ENCODE measurements at places on chromosomes 16 and 17.
A peak's percentile ranks its signal among the peaks of the same experiment; 100 is the strongest.

GRCh38 chr16:53945996-53946395 lies 242.0 kb downstream of the FTO start:
- DNase-seq, result peak; percentile 23

DNA sequence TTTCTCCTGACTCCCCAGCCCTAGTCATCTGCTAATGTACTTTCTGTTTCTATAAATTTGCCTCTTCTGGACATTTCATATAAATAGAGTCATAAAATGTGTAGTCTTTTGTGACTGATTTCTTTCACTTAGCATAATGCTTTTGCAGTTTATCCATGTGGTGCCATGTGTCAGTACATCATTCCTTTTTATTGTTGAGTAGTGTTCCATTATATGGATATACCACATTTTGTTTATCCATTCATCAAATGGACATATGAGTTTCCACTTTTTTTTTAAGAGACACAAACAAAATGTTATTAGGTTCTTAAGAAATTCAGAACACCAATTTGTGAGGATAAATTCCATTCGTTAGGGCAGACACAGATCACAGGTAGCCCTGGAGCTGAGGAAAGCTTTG lies 11.0 kb downstream of the DBF4B start:
- no peak for DNase-seq

DNA sequence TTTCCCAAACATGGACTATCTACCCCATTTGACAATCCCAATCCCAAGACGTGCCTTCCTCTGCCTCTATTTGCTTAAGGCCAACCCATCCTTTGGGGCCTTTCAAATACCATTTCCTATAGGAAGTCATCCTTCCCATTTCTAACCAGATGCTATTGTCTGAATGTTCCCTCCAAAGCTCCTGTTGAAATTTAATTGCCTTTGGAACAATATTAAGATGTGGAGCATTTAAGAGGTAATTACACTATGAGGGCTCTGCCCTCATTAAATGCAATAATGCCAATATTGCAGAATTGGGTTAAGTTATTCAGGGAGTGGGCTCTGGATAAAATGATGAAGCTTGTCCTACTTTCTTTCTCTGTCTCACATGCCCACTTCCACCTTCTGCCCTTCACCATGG lies 125.4 kb downstream of the ASIC2 start:
- DNase-seq, result no peak

DNA sequence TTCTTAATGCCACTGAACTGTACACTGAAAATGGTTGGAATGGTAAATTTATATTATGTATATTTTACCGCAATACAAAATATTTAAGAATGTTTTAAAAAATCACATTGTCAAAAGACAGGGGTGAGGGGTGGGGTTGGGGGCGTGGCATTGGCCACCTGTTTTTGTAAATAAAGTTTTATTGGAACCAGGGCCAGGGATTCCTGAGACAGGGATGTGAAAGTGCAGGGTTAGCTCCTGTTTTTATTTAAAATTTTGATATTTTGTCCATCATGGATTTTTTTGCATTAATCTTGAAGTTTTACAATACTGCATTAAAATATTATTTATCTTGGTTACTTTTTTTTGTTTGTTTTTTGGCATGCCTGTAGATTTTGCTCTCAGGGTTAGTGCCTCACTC lies 2.3 kb upstream of the FA2H start:
- DNase-seq, result no peak

DNA sequence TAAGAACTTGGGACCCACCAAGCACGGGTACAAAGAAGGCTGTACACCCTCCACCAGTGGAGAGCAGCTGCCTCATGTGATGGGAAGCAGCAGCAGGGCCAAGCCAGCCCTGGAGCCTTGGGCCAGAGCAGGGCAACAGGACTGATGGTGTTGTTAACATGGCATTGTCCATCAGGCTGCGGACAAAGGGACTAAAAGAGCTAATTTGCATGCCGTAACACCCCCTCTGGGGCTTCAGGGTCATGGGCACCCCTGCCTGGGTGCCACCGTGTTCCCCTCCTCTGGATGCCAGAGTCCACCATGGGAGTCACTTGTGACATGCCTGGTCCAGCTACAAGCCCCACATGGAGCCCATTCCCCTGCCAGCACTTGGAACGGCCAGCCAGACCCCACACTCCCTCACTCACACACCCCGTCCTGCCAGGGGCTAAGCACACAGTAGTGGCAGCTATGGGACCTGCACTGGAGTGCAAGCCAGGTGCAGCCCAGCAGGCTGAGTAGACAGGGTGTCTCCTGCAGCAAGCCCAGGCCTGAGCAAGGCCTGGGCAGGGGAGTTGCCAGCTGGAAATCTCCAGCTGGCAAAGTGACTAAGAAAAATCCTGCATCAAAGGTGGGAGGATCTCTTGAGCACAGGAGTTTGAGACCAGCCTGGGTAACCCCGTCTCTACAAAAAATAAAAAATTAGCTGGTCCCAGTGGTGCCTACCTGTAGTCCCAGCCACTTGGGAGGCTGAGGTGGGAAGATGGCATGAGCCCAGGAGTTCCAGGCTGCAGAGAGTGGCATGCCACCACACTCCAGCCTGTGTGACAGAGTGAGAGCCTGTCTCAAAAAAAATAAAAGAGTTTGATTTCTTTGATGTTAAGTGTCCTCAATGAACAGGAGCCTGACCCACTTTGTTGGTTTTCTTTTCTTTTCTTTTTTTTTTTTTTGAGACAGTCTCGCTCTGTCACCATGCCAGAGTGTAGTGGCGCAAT lies 33.7 kb downstream of the NOL11 start:
- peak; percentile 10 for DNase-seq

GRCh38 chr16:871562-872345 lies 71.2 kb upstream of the GNG13 start:
- DNase-seq, result no peak

- no peak for DNase-seq
These were observed 5.3 kb downstream of the SGSH start for GRCh38 chr17:80214878-80215210.

GRCh38 chr17:73363442-73364154 lies 51.8 kb upstream of the CDC42EP4 start:
- no peak for DNase-seq

- DNase-seq, result no peak
These were observed 8.4 kb upstream of the TRPV2 start for GRCh38 chr17:16406742-16407674.

DNA sequence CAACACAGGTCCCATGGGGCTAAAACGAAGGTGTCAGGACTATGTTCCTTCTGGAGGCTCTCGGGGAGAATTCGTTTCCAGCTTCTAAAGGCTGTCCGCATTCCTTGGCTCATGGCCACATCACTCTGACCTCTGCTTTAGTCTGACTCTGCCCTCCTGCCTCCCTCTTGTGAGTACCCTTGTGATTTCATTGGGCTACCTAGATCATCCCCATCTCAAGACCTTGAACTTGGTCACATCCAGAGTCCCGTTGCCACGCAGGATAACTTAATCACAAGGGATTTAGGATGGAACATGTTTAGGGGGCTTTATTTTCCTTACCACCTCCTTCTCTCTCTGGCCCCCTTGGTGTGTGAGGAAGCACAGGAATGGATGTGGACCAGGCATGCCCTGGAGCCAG lies 160.9 kb upstream of the PLCG2 start:
- no peak for DNase-seq

- DNase-seq, result no peak
These were observed 9.7 kb downstream of the RHBDF2 start for GRCh38 chr17:76491271-76492122.

GRCh38 chr17:28705074-28705659 lies 6.5 kb downstream of the PROCA1 start:
- DNase-seq, result no peak

DNA sequence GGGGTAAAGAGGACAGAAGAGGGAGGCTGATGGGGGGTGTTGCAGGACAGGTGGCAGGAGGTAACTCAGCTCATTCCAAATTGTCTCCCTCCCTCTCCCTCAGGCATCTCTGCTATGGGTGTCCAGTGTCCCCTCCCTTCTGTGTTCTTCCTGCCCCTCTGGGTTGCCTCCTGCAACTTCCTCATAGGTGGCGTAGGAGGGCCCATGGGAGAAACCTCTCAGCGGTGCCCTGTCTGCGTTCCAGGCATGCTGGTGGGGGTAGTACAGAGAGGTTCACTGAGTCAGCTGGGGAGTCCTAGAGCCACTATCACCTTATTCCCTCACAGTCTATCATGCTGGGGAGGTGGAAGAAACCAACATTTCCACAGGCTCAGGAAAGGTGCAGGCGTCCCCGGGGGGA lies 14.7 kb upstream of the ODF4 start:
- no peak for DNase-seq

GRCh38 chr17:70882504-70882903 lies 713.2 kb downstream of the KCNJ2 start:
- DNase-seq, result no peak

DNA sequence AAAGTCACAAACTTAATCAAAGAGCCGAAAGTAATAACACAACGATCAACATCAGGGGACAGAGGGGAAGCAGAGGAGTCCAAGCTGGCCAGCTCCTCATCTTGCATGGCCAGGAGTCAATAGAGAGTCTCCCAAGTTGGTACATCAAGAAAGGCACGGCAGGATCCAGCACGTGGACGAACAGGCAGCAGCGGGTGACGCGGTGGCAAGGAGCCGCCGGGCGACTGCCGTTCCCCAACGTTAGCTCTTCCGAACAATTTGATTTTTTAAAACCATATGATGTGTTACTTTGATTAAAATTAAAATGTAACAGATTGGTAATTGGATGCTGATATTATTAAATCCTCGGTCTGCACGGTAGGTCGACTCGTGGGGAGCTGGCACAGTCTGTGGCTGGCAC lies 81.8 kb upstream of the DOC2B start:
- DNase-seq, result no peak

- no peak for DNase-seq
These were observed 19.2 kb upstream of the USP22 start for GRCh38 chr17:21061971-21062526.

GRCh38 chr17:2701161-2701995 lies 10.2 kb downstream of the CLUH start:
- DNase-seq, result no peak

DNA sequence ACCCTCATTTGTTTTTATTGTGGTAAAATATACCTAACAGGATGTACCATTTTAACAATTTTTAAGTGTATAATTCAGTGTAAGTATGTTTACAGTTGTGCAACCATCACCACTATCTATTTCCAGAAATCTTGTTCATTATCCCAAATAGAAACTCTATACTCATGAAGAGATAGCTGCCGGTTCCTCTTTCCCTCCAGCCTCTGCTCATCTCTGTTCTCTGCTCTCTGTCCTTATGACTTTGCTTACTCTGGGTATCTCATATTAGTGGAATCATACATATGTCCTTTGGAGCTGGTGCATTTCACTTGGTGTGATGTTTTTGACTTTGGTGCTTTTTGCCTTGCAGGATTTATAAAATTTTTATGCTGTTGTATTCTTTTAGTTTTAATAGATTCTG lies 19.4 kb downstream of the CYLD start:
- no peak for DNase-seq

DNA sequence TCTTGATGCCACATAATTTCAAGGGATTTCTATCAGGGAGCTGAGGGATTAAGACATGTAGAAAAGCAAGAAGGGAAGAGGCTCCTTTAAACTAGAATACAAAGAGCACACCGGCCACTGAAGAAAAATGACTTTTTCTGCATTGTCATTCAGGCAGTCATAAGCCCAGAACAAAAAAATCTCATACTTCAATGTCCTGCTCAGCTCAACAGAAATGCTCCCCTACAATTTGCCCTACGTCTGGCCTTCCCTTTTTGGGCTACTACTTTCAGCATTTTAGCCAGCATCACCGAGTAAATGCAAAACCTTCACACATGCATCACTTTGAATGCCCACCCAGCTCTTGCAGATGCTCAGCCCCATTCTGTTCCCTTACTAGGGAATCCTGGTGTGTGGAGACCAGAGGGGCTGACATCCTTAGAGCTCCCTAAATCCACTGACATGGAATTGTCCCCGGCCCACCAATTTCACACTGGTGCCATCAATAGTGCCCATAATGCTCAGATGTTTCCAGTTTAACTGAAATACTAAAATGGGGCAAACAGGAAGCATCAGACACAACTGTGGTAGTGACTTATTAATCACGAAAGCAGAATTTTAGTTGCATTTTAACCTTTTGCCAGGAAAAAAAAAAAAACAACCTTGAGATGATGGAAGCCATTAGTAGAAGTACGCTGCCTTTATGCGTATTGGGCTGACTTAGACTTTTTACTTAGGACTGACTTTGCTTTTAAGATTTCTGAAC lies 2.7 kb downstream of the MAP3K14 start:
- no peak for DNase-seq

- no peak for DNase-seq
These were observed 118.6 kb downstream of the PRKCA start for GRCh38 chr17:66420961-66421371.

DNA sequence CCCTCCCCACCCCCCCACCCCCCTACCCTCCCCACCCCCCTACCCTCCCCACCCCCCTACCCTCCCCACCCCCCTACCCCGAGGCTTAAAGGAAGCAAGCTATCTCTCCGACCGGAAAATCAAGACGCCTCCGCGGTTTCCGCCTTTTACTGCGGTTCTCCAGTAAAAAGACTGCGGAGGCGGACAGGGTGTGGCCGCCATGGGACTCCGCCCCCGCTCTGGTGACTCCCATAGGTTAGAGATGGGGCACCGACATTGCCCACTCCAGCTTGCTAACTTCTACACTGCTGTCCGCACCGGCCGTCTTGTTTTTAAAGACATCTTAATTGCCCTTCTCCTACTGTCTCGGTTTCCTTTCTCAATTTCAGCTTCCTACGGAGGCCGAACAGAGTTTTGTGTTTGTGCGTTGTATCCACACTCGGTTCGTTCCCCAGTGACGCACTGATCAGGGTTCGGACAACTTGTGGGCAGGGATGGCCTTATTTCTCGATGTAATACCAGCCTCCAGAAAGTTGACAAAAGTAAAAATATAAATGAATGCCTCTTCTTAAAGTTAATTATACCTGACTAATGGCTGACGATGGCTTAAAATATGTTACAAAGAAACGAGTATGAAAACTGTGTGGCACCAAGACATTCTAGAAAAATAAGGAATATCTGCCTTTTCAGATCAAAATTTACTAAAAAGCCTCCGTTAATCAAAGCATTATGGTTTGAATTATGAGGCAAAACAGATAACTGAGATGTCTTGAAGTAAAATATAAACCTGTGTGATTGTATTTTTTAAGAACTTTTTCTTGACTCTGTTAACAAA lies 1.1 kb upstream of the ZNF200 start:
- no peak for DNase-seq

DNA sequence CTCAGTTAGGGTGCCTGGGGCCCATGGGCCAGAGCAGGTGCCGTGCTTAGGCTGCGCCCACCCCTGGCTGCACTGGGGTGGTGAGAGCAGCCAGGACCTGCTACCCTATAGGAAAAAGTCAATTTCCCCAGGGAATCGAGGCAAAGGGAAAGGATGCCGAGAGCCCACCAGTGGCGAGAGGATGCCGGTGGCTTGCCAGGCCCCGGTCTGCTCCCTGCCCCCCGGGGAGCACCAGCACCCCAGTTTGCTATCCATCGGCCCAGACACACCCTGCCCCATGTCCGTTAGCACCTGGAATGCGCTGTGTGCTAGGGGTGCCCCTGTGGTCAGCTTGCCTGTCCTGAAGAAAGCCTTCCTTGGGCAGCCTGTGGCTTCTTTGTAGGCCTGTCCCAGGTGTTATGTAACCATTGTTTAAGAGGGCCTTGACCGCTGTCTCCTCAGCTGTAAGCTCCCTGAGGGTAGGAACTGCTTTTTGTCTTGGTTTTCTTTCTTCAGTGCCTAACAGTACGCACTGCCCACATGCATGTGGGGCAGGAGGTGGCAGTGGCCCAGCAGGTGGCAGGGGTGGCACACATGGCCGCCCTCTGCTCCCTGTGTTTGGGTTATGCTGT lies 40.8 kb downstream of the NT5M start:
- no peak for DNase-seq
